ENCODE measurements at places on chromosomes 7 and 10.
A peak's percentile ranks its signal among the peaks of the same experiment; 100 is the strongest.

GRCh38 chr7:68547799-68548198, 1050.5 kb upstream of the AUTS2 start:
- DNase-seq, result no peak

GRCh38 chr10:119120413-119120867, 16.5 kb downstream of the DENND10 start:
- DNase-seq, result no peak

DNA sequence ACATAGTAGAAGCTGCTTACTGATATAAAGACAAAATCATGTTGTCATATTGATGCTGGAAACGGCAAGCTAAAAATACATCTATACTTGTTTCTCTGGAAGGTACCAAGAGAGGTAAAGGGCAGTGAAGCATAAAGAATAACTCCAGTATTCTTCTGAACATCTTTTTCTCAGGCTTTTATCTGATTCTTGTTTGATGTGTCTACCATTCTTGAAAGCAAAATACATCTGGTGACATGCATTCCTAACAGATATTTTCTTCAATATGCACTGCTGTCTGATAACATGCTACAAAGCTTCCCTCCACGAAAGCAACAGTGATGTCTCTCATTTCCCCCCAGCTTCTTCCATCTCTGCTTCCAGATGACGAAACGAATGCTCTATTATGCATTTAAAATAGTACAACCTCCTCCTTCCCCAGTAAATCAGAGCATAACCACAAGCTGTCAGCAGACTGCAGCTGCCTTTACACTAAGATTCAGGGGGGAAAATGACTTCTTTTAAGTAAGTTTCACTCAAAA, 100.8 kb downstream of the ARHGAP21 start:
- no peak for DNase-seq

DNA sequence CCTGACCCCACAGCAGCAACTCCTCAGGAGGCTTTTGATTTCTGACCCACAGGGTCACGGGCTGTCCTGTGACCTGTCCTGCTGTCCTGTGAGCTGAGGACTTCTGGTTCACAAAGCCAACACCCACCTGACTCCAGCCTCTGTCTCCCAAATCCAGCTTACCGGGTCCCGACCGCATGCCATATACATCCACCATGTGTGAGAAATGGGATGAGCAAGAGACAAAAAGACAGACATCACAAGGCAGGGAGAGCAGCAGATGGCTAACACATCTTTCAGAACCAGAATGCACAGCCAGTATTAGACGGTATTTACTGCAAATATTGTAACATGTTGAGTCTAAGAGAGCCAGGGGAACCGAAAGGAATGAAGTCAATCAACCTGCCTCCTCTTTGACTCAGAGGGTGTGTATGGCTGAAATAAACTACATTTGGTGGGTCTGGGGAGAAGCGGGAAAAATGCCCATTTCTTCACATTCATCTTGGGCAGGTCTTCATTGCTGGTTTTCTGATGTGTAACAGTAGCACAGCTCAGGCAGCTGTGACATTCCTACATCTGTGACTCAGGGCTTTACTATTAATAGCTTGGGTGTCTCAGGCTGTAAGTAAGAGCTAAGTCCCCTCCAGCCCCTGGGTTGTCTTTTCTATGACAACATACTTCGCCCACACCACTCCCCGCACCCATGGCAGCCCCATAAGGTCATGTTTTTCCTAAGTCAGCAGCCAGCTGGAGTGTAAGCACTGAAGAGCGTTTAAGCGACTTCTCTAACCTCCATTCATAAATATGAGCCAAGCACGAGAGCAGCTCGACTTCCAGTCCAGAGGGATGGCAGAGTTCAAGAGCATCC, 25.0 kb downstream of the ABLIM1 start:
- DNase-seq, result no peak

DNA sequence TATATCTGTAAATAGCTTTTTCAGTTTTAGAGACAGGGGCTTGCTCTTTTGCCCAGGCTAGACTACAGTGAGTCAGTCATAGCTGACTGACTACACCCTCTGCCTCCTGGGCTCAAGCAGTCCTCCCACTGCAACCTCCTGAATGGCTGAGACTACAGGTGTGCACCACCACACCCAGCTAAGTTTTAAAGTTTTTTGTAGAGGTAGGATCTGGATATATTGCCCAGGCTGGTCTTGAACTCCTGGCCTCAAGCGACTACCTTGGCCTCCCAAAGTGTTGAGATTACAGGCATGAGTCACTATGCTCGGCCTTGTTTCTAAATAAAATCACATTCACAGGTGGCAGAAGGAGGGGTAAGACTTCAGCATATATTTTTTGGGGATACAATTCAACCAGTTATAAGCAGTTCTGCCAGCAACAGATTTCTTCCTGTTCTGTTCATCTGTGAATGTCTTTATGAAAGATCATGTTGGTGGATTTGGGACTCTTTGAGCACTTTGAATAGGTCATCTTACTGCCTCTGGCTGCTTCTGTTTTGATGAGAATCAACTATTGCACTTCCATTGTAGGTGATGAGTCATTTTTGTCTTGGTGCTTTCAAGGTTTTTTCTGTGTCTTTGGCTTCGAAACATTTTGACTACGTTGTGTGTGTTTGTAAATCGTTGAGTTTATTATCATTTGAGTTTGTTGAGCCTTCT, 15.7 kb downstream of the RBM33 start:
- DNase-seq, result peak; percentile 65

- DNase-seq, result no peak
These were observed 11.0 kb downstream of the GRID1 start for GRCh38 chr10:86355571-86356038.

- no peak for DNase-seq
These were observed 89.3 kb downstream of the SEMA3C start for GRCh38 chr7:80829527-80829926.

GRCh38 chr7:43328785-43329380, 216.4 kb downstream of the HECW1 start:
- no peak for DNase-seq

GRCh38 chr10:37754538-37755323, 102.7 kb downstream of the ZNF248 start:
- no peak for DNase-seq

GRCh38 chr10:78507510-78508160, 474.0 kb downstream of the RPS24 start:
- DNase-seq, result no peak

DNA sequence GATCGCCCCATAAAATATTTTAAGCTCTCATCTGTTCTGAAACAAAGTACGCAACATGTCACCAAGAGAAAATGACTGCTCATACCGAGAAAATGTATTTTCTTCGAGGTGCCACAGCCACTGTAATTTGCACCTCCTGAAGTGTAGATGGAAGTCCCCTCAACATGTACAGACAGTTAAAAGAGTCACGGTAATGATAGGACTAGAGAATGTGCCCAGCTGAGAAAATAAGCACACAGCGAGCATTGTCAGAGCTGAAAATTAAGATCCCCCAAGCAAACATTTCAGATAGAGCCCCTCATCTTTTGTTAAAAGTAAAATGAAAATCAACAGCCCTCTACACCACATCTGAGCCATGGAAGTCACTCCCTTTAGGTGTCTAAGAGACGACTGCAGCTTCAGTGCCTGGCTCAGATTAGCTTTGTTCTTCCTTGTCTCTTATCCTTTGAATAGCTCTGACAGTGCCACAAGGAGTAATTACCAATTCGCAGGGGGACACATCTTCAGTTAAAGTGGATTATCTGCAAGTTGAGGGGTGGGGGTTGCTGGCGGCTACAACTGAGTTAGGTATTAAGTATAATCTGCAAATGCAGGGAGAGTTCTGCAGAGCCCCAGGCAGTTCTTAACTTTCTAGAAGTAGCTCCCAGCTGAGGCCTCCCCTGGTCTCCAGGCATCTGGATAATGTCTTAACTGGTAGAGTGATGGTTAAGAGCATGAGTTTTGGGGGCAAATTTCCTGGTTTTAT, 222.7 kb upstream of the C7orf33 start:
- no peak for DNase-seq

DNA sequence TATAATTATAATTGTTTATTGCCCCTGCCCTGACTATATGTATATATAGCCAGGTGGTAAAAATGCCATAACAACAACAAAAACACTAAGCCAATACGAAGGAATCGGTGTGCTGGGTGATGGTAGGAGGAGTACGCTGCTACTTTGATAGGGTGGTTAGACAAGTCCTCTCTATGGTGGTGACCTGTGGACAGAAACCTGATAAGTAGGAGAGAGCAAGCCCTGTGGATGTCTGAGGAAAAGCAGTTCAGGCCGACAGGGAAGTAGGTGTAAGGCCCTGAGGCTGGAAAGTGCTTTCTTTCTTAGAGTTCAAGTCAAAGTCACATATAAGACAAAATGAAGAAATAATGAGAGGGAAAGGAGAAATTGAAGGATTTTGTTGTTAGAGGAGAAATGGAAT, 823.8 kb upstream of the CELF2 start:
- DNase-seq, result no peak

GRCh38 chr10:17847585-17848296, 38.6 kb downstream of the MRC1 start:
- no peak for DNase-seq

GRCh38 chr7:86914551-86914950, 144.9 kb downstream of the ELAPOR2 start:
- DNase-seq, result peak; percentile 12

GRCh38 chr7:69564454-69565417, 33.5 kb upstream of the AUTS2 start:
- no peak for DNase-seq

DNA sequence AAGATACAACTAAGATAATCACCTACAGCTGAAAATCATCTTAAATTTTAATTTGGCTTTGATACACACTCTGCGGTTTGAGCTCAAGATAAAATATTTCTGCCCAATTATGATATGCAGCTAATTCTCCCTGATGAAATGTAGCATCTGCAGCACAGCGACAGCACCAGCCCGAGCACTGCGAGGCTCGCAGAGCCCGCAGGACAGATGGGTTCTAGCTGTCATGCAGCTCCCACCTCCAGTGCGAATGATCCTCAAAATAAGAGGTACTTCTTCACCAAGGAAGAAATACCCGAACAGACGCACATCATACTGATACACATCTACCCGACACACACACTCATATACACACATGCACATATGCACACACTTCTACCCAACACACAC, 457.6 kb downstream of the PTPRN2 start:
- no peak for DNase-seq

GRCh38 chr10:88879534-88880281, at the start of gene STAMBPL1:
Gene STAMBPL1 (plus strand): TSS chr10:88880245. CDS start chr10:88901709, 21,464 bp downstream.
- DNase-seq, result peak; percentile 89

DNA sequence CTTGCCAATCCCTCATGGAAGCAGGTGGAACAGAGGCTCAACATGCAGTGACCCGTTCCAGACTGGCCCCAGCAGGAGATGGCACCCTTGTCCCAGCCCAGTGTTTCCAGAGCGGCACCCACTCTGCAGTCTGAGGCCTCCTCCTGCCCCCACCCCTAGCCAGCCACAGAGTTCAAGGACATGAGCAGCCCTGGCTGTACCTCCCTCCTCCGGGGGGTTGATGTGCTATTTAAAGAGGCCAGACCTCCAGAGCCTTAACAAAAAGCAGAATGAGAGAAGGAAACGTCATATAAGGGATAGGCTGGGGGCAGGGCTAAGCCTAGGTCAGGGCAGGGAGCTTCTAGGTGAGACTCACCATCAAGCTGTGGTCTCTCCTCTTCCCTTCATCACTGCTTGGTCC, 115.7 kb upstream of the NANOS1 start:
- no peak for DNase-seq

GRCh38 chr7:74401137-74401859, 52.4 kb upstream of the GTF2IRD1 start:
- peak; percentile 72 for DNase-seq

- DNase-seq, result no peak
These were observed 24.2 kb downstream of the PILRA start for GRCh38 chr7:100397315-100398081.

GRCh38 chr10:6815346-6815745, 235.3 kb upstream of the PRKCQ start:
- DNase-seq, result no peak

DNA sequence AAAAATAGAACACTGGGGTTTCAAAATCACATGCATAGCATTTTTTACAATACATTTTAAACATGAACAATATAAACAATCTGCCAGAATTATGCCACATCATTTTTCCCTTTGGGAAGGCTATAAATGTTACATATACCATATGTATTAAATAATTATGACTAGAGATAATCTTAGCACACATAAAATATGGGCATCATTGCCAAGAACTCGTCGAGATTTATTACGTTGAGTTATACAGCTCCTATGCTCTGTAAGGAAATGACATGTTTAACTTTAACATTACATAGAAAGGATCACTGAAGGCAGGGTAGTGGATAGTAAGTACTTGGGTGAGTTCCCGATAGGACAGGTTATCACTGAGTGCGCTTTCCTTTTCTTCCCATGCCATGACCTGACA, 267.8 kb downstream of the PARD3 start:
- no peak for DNase-seq

GRCh38 chr7:17046666-17047065, 164.9 kb upstream of the AGR3 start:
- DNase-seq, result no peak

- DNase-seq, result no peak
These were observed 576.0 kb upstream of the C7orf33 start for GRCh38 chr7:148014541-148014940.

GRCh38 chr10:119541459-119542356, 811 bp downstream of the RGS10 start:
- no peak for DNase-seq

GRCh38 chr10:385571-386300, 250.5 kb downstream of the ZMYND11 start:
- no peak for DNase-seq

All from activated CD4-positive, alpha-beta T cell treated with anti-CD3 and anti-CD28 coated beads, Interleukin-2, Interleukin-4, amounts not matched to agents 100 ng/mL and 50 ng/mL, durations not matched to agents 16 hours and 8 hours (primary cell).